ENCODE measurements at places on chromosomes 12 and 14.

DNA sequence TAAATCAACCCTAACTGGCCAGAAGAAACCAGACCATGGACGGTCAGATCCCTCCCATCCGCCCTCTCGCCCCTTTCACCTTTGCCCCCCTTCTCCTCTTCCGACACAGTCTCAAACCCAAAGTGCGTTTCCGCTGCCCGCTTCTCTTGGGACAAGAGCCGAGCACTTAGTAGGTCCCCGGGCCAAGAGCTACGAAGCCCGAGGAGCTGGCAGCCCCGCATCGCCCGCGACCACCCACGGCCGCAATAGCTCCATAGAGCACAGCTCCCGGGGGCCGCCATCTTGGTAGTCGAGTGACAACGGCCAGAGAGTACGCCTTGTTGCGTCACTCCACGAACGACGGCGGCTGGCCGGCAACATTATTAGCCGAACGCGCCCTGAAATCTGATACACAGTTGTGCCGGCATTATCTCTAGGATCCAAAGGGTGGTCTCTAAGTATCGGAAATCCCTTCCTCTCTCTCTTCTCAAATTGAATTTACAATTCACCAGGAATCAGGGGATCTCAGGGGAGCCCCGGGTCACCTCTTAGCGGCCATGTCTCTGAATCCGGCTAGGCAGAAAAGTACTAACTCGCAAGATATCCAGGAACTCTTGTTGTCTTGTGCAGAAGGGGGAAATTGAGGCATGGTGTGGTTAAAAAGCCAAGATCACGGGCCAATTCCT lies at the start of gene COQ5:
Gene COQ5 (minus strand): TSS at position 298 of the 665 bp plus-strand sequence. CDS start 17 bp downstream, at position 281.
- peak; percentile 61 for DNase-seq

GRCh38 chr12:50505675-50506530 lies 1.1 kb downstream of the DIP2B start:
- DNase-seq: no peak

DNA sequence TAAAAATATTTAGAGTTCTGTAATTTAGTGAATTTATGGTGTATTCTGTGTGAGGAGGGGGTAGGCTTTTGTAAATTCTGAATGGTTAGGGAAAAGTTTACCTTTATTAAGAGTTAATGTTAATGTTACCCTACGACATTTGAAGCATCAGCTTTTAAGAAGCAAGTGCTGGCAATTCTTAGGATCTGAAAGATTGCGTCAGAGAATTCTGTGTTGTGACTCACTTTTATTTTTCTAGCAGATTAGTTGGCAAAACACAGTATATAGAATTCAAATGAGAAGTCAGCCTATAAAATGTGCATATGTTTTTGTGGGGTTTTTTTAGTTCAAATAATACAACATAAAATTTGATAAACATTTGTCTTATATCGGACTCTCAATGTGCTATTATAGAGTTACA lies 97.6 kb downstream of the RAD52 start:
- DNase-seq: no peak

GRCh38 chr14:80942191-80942600 lies 658 bp upstream of the CEP128 start:
- no peak for DNase-seq

DNA sequence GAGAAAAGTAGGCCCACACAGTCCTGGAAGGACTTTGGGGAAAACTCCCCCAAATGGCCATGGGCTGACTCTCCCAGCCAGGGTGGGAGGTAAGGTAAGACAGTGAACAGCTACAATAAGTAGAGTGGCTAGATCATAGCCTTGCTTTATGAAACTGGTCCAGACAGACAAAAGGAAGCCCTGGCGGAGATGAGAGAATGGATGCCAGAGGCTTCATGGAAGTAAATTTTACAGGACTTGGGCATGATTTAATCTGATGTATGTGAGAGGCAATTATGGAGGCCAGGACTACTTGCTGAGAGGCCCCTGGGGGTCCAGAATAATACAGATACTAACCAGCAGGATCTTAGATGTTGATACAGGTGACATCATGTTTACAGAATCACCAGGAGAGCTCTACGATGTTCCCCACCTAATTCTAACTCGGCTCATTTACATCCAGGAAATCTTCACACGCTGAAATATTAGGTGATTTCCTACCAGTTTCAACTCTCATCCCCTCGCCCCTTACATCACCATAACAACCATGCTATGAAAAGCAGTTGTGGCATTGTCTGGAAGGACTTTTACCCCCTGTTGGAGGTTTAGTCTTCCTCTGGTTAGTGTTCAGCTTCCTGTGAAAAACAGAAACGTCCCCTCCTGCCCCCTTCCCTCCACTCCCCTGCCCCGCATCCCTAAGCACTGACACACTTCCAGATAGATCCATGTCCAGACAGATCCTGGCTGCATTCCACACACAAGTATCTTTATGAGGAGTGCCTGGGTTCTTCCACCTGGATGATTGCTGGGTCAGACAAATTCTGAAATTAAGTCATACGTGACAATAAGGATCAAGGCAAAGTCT lies 39.5 kb upstream of the NT5DC3 start:
- DNase-seq: peak; percentile 76

GRCh38 chr14:29648045-29648444 lies 279.6 kb downstream of the PRKD1 start:
- no peak for DNase-seq

- peak; percentile 18 for DNase-seq
Observed at GRCh38 chr12:12527820-12528296, 34.8 kb downstream of the DUSP16 start.

GRCh38 chr12:106429043-106429552 lies 71.5 kb downstream of the POLR3B start:
- no peak for DNase-seq

- DNase-seq: no peak
Observed at GRCh38 chr14:65131301-65131701, 29.0 kb upstream of the MAX start.

Data from DMS153 (cell line).